GM03348 (cell line): ENCODE measurements at places on chromosomes 3 and 15.
A peak's percentile ranks its signal among the peaks of the same experiment; 100 is the strongest.

GRCh38 chr3:11379824-11380701, 107.9 kb downstream of the ATG7 start:
- DNase-seq = no peak

DNA sequence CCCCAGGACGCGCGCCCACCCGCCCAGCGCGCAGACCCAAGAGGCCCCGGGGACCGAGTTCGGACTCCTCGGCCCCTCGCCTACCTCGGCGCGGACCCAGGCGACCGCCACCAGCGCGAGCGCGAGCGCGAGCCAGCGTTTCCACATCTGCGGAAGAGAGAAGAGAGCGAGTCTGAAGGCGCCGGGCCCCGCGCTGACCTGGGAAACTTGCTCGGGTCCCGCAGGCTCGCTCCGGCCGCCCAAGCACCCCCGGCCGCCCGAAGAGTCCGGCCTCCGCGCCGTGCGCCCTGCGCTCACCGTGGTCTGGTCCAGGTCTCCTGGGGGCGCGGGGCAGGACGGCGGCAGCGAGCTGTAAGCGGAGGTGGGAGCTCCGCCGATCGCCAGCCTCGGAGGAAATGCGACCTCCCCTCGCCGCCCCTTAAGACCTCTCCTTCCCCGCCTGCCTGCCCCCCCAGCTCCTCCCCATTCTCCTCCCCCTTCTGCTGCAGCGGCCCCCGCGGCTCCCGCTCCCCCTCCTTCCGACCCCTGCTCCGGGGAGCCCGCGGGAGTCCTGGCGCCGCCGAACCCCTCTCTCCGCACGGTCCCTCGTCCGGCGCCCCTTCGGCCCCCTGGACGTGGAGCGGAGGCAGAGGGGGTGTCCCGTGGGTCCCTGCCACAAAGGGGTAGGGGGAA, at the start of gene FSTL1:
Gene FSTL1 (minus strand): TSS at position 393 of the 672 bp plus-strand sequence. CDS start 246 bp downstream, at position 147.
- peak; percentile 93 for DNase-seq

DNA sequence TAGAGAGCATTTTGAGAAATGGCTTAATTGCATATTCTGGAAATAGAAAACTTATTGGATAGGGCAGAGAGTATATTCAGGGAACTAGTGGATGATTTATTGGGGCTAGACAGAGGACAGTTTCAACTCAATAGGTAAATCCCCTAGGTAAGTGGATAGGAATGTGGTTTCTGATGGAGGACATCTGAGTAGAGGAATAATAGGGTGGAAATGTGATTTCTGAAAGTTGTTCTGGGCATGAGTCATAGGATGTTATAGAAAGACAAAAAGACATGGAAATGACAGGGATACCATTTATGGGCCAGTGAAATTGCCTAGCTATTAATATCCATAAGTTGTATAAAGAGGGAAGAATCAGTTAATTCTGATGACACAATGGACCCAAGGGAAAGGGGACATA, 563.3 kb upstream of the GOLIM4 start:
- DNase-seq = no peak

DNA sequence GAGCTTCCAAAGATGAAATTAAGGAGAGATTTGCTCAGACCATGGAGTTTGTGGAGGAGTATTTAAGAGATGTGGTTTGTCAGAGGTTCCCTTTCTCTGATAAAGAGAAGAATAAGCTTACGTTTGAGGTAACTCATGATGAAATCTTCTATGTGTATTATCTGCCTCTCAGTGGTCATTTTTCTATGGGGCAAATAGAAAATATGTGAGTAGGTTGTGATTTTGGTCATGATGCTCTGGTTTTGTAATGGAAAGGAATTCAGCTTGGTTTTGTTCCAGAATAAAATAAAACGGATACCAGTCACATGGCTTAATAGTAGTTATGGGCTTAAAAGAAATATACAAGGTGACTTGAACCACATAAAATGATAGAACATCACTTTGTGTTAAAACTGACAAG, 181.1 kb downstream of the ITPR1 start:
- peak; percentile 69 for DNase-seq

- no peak for DNase-seq
Measured at GRCh38 chr15:100898152-100898490, 18.5 kb downstream of the ALDH1A3 start.

DNA sequence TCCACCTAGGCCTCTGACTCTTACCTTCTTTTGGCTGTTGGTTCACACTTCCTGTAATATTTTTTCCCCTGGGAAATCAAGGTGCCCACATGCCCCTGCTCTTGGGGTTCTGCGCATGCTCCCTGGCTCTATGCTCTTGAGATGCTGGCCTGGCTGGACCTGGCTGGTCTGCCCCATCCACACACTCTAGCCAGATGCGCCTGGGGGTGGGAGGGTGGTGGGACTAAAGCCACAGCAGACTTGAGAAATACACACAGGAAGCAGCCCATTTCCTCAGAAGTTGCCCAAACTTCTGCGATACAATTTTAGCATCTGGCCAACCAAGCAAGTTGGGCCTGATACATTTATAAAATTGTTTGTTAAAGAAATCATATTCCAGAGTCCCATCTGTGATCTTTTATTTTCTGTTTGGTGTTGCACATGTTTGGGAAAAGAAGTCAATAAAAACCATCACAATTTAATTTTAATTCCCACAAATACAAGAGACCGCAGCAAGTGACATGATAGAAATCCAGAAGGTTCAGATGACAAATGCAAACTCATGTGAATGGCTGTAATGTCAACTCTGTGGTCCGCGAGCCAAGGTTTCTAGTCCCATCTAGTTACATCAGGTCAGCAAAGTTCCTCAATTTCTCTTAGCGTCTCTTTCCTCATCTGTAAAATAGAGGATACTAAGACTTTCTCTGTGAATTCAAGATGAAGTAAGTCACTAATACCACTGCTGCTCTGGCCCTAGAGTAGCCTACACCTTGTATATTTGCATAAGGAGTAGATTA, 55.9 kb upstream of the MEF2A start:
- no peak for DNase-seq

DNA sequence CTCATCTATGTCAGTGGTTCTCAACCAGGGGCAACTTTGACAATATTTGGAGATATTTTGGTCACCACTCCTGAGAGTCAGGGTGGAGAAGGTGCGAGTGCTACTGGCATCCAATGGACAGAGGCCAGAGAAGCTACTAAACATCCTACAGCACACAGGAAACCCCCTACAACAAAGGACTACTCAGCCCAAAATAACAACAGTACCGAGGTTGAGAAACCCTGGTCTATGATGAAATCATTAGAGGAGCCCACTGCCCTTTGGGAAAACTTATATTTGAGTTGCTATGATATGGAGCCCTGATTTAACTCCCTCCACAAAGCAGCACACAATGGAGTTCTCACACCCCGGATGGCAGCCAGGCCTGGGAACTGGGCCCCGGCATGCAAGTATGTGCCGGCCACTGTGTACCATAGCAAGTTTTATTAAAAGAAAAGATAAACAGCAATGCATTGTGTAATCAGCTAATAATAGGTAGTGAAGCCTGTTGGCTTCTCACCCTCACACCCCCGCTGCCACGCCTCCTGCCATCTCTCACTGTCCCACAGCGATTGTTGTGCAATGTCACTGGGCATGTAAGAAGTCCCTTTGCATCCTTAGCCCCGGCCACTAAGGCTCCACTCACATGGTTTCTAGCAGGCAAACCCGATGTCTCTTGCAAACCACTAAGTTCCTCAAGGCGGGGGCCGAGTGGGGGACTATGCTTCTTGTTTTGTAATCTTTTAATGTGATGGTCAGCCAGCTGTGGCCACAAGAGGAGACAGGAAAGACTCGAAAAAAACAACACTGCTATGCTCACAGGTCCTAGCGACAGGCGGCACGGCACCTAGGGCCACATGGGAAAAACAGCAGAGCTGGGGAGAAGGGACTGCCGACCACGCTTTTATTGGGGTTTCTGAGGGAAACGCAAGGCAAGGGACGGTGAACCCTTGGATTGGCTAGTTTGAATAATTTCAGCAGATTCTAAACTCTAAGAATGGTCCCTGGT, 110.0 kb downstream of the AQP9 start:
- DNase-seq = no peak

GRCh38 chr3:19272296-19272695, 124.0 kb downstream of the KCNH8 start:
- DNase-seq = no peak
